ENCODE measurements at places on chromosomes 2 and 18.

- DNase-seq: no peak
These were observed 54.9 kb downstream of the LIPG start for GRCh38 chr18:49616618-49617328.

GRCh38 chr2:17717666-17718065 lies 35.9 kb downstream of the SMC6 start:
- DNase-seq: no peak

- DNase-seq: no peak
These were observed 121.6 kb downstream of the MSTN start for GRCh38 chr2:189940913-189941312.

GRCh38 chr2:13522917-13523821 lies 806.4 kb downstream of the TRIB2 start:
- DNase-seq: no peak

- DNase-seq: no peak
These were observed 46.0 kb downstream of the LAMA1 start for GRCh38 chr18:7071600-7071999.

GRCh38 chr2:86037141-86037794 lies 68.4 kb downstream of the POLR1A start:
- no peak for DNase-seq

GRCh38 chr2:187577310-187577709 lies 23.1 kb upstream of the TFPI start:
- DNase-seq: no peak

DNA sequence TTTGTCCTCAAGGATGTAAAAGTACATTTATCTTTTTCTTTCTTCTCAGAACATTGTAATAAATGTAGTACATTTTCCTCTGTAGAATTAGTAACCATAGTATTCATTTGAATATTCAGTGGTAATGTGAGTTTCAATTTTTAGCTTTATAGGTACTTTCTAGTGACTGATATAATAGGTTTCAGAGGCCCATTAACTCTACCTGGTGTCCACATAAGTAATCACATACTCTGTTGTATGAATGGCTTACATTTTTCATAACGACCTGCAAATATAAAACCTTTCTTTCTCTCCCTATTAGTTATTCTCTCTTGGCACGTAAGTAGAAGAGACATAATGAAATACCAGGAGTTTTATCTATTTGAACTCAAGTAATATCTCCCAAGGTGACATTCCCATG lies 1017.6 kb downstream of the DPP10 start:
- no peak for DNase-seq

DNA sequence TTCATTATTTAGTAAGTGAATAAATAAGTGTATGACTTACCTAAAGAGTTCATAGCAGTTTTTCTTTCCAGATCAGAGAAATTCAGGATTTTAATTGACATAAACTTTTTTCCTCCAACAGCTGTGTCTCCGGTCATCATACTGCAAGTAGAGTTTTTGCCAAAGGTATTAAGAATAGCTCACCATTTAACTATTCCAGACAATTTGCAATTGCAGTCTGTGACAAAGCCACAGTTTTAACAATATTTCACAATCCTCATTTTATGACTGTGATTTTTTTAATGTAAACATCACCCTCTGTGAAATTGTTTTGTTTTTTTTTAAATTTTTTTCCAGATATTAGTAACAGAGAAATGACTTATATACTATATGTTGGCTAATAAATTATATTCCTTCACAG lies 199.1 kb downstream of the TRIB2 start:
- no peak for DNase-seq

- no peak for DNase-seq
These were observed 1.3 kb upstream of the CD28 start for GRCh38 chr2:203705178-203705577.

GRCh38 chr2:99478632-99479031 lies 11.2 kb downstream of the REV1 start:
- no peak for DNase-seq

- no peak for DNase-seq
These were observed 159.6 kb downstream of the LDLRAD4 start for GRCh38 chr18:13378150-13378549.

GRCh38 chr2:51291762-51292551 lies 260.0 kb upstream of the NRXN1 start:
- no peak for DNase-seq

GRCh38 chr2:158990397-158991214 lies 22.2 kb downstream of the TANC1 start:
- DNase-seq: no peak
